B cell (primary cell): ENCODE measurements at places on chromosomes 6 and 20.
A peak's percentile ranks its signal among the peaks of the same experiment; 100 is the strongest.

GRCh38 chr6:44561832-44562665 is 174.5 kb downstream of the CDC5L start:
- no peak for DNase-seq

DNA sequence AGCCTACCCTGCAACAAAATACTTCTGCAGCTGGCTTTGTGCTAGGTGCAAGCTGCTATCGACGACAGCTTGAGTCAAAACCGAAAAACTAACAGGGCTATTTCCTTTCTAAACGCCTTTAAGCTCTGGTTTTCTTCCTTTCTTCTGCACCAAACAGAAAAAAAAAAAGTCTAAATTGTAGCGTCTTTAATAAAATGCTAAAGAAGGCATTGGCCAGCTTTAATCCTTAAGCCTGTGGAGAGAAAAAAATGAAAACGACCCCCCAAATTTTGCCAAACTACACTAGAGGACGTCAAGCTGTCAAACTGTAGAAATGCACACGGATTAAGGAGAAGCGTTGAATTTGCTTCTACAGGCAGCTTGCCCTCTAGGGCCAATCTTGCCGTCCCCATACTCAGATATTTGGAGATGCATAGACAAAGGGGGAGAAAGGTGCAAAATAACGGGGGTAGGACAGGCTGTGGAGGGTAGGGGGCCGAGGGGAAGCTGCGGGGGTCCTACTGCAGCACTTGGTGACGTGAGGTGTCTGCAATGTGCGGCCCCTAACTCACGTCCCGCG is 1.4 kb upstream of the NRN1 start:
- DNase-seq, result no peak

DNA sequence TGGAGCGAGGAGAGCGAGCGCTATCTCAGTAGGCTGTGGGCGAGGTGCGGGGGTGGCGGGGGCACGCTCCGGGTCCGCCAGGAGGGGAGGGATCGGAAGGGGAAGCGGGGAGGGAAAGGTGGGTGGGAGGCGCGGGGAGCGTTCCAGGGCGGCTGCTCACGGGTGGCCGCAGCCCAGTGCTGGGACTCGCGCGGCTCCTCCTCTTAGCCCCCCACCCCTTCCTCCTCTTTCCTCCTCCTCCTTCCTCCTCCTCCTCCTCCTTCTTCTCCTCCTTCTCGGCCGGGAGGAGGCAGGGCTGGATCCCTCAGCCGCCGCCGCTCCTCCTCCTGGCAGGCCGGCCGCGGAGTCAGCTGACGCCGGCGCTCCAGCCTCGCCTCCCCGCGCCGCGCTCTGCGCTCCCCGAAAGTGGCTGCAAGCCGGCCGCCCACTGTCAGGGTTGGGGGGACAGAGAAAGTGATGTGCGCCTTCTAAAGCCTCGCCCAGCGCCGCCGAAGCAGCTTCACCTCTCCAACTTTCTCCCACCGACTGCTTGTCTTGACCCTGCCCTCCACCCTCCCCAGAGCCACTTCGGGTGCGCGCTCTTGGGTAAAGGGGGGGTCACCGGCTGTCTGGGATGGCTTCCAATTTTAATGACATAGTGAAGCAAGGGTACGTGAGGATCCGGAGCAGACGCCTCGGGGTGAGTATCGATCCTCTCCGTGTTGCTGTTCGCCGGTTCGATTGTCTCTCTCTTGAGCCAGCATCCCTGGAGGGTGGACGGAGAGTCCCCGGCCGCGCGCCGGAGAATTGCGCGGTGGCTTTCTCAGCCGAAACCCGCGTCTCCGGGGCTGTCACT is at the start of gene DOK5:
Gene DOK5 (plus strand): TSS at position 260 of the 835 bp plus-strand sequence. CDS start 354 bp downstream, at position 614.
- DNase-seq, result peak; percentile 5

DNA sequence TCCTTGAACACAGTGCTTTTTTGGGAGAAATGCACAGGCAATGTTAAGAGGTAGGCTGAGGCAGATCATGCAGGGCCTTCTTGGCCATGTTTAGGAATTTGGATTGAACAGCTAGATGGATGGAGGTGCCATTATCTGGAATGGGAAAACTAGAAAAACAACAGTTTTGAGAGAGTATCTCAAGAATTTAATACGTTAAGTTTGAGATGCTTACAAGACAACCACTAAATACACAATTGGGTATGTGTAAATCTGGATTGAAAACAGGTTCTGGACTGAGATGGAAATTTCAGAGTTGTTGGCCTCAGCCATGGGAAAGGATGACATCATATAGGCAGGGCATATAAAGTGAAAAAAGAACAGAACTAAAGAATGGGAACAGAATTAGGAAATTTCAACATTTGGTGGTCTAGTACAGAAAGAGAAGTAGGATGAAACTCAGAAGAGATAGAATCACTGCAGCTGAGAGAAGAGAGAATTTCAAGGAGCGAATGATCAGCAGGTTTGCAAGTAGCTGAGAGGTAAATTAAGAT is 37.1 kb downstream of the NCOA7 start:
- DNase-seq, result no peak

DNA sequence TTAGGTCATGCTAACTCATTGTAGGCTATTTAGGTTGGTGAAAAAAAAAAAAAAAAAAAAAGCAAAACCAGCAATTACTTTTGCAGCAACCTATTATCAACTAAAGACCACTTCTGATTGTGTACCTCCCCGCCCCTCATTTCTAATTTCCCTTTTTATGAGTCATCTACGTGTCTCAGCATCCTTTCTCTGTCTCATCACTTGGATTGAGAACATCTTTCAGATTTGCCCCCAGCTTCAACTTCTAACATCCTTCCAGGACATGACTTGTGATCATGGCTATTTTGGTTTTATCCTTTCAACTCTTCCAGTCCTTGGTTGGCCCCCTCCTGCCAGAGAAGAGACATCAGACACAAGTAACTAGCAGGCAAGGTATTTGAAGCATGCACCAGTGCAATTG is 156.7 kb upstream of the CCN2 start:
- no peak for DNase-seq

DNA sequence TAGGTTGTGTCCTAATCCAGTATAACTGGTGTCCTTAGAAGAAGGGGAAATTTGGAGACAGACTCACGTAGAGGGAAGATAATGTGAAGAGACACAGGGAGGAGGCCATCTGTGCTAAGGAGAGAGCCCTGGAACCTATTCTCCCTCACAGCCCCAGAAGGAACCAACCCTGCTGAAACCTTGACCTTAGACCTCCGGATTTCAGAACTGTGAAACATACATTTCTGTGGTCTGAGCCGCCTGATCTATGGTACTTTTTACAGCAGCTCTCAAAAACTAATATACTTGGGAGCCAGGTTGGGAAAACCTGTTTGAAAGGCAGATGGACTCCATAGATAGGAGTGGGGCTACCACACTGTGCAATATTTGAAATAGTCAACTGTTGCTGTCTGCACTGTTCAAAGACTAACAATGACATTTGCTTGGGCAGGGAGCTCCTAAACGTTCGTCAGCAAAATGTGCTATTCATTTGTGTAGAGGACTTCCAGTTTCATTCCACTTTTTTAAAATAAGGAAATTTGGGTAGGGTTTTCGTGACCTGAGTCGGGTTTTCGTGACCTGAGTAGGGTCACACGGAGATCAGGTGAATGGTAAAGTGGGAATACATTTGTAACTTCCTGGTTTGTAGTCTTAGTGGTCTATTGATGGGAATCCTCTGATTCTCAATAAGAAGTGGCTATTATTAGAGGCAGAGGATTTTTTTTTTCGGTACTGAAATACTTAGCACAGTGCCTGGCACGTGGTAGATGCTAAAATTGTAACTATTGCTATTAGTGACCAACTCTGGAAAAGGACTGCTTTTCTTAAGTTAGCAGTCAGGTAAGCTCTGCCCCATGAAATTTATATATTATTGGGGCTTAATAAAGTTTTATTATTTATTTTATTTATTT is 11.4 kb downstream of the TAGAP start:
- no peak for DNase-seq

DNA sequence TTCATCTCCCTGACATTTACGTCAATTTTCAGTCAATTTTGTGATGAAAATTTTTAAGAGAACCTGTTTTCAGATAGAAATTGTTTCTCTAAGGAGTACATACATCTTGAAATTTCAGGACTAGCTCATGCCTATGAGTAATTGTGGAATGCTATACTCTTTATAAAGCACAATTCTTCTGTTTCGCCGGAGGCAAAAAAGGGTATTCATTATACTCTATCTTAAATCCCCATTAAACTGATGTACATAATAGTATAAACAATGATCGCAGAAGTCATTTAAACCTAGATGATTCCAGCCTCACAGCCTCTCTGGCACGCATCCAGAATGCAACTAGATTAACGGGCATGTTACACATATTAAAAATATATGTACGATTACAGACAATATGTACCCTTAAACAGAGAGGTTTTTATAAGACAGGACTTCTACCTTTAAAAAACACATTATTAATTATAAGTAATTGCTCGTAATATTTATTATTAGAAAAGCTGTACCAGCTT is 62.6 kb downstream of the NRSN1 start:
- DNase-seq, result no peak

DNA sequence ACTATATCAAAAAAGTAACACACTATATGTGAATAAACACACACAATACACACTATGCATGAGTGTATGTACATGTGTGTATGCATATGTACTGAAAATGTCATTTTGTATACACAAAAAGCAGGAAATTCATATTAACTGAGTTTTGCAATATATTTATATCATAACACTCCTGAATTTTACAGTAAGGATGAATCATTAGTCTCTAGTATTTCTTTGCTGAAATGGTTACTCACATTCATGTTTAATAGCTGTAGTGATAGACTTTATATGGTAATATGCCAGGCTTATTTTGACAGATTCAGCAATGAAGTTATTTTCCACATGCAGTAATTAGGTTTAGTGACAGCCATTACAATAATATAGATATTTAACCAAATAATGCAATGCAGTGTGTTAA is 1216.2 kb upstream of the CITED2 start:
- no peak for DNase-seq

GRCh38 chr6:137698636-137699030 is 168.4 kb upstream of the TNFAIP3 start:
- DNase-seq, result peak; percentile 36

DNA sequence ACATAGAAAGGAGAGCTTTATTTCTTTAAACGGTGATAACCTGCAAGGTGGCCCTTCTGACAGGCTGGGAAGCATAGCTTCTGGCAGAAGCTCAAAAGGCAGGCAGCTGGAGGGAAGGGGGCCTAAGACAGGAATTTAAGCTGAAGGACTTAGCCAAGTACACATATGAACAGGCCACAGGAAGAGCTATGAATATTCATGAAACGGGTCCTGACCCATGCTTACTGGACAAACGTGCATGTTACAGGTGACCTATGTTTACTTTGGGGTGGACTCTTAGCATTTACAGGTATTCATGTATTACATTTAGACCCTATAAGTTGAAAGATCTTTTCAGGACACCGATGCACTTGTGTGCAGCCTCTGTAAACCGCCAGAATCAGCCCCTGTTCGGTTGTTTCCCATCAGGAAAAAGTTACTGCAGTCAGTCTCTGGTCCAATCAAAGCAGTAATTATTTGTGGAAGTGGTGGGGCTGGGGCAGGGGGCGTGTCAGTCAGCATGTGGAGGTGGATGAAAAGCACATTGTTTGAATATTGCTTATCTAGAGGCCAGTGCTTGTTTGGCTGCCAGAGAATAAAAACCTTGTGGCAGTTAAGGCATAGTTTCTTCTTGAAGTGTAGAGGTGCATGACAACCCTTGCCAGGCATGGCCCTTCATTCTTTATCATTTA is 2.9 kb upstream of the GZF1 start:
- no peak for DNase-seq

DNA sequence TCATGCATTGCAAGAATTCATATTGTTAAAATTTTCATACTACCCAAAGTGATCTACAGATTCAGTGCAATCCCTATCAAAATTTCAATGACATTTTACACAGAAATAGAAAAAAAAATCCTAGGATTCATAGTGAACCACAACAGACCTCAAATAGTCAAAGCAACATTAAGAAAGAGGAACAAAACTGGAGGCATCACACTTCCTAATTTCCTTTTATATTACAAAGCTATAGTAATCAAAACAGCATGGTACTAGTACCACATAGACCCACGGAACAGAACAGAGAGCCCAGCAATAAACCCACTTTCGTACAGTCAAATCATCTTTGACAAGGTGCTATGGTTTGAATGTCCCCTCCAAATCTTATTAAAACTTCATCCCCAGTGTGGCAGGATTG is 39.7 kb downstream of the NTSR1 start:
- no peak for DNase-seq

DNA sequence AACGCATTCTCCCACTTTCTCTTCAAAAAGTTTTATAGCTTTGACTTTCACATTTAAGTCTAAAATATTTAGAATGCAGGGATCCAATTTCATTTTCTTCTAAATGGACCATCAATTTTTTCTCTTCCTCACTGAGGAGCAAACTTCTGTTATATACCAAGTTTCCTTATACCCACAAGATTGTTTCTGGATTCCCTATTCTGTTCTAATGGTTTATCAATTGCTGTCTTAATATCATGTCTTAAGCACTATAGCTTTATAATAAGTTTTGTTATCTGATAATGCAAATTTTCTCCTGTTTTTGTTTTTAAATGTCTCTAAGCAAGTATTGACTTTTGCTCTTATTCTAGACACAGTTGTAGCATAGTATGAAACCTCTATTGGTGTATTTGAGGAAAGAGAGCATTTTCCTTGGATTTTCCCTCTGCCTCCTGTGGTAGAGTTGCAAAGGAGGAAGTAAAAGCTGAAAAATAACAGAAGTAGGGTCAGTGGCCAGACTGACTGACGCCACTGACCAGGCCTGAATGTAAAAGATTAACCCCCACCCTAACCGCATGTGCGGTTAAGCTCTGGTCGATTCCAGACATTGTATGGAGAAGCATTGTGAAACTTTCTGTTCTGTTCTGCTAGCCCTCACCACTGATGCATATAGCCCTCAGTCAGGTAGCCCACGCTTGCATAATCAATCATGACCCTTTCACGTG is 40.3 kb downstream of the GPX5 start:
- no peak for DNase-seq

- no peak for DNase-seq
These were observed 24.6 kb upstream of the RNF217 start for GRCh38 chr6:124937645-124938044.

- no peak for DNase-seq
These were observed 1.4 kb upstream of the TXNDC5 start for GRCh38 chr6:7912024-7912423.

DNA sequence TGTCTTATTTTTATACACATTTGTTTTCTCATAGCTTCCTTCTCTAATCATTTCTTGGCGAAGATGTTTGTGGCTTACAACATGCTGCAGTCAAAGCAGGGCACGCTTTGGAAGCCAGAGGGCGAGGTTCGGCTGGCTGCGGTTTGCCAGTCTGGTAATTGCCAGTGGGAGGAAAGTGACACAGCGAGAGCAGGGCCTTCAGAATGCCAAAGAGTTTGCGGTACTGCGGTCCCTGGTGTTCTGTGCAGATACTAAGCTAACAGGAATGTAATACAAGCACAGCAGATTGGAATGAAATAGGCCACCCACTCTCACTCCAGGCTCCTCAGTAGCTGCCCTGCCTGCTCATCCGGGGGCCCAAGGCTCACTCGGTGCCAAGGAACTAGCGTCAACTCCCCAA is 58.7 kb upstream of the TGM3 start:
- DNase-seq, result no peak

- DNase-seq, result no peak
These were observed 262.5 kb downstream of the CDH26 start for GRCh38 chr20:60220706-60221105.
